ENCODE measurements at places on chromosomes 7 and 10.

- no peak for DNase-seq
These were observed 182.9 kb downstream of the PFKFB3 start for GRCh38 chr10:6385665-6386064.

GRCh38 chr7:13603661-13604060 lies 385.8 kb downstream of the ETV1 start:
- DNase-seq: no peak

- no peak for DNase-seq
These were observed 43.2 kb downstream of the HHEX start for GRCh38 chr10:92732958-92733357.

DNA sequence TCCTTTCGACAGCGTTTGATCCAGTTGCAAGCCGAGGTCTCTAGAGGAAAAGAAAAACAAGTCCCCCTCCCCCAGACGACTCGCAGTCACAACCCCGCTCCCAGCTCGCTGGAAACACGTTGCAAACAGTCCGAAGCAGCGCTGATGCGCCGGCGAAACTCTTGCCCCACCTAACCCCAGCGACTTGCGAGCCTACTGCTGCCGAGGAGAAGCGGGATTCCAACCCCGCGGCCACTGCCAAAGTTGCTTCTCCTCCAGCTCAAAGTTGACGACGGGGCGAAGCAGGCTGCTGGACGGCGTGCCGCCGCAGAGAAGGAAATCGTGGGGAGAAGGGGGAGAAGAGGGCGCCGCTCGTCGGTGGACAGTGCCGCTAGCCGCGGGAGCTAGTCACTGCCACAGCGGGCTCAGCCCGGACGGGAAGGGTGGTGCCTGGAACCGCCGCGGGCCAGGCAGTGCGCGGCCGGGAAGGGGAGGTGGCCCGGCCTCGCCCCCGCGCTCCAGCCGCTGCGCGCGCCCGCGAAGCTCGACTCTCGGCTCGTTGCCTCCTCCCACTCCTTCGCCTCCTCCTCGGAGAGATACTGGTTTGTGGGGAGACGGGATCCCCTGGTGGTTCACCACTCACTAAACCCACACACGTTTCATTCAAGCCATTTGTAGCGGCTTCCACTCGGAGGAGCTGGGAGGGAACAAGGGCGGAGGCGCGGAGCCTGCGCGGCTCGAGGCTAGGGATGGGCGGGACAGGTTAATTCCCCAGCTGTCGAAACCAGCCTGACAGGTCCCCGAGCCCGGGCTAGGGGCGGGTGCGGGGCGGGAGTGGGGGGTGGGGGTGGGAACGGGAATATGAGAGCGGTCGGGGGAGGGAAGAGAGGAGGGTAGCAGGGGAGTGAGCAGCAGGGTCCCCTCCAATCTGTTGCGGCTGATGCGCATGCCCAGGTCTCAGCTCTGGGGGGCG lies at the start of gene GPR37:
TSS of gene GPR37 (minus strand) at position 392 of the 952 bp plus-strand sequence. CDS start 816 bp downstream, outside the sequence.
- peak; percentile 50 for DNase-seq

DNA sequence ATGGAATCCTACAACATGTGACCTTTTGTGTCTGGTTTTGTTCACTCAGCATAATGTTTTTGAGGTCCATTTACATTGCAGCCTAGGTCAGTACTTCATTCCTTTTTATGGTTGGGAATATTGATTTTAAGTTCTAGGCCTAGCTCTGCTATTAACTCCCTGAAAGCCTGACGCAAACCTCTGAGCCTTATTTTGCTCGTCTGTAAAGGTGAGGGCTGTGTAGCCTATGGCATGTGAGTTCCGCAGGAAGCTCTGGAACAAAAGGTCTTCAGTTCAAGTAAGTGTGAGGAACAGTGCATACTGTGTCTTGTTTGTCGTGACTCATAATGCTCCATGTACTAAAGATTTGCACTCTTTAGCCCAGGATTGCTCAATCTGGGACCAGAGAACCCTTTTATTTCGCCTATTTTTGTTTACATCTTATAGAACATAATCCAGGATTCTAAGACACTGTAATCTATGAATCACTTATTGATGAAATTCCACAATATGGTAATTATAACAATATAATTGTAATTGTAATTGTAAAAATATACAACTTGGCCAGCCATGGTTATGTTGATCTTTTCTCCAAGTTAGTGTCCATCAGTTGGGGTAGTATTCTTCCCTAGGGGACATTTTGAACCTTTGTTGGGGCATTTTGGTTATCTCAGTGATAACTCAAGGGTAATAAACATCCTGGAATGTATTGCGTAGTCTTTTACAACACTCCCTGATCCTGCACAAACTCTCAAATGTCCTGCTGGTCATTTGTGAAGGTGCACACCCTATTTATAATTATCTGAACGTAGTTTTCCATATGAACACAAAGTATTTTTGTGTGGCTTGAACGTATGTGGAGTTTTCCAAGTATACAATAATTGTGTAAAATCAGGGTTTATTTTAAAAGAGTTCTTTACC lies 184.7 kb downstream of the VTI1A start:
- no peak for DNase-seq

- no peak for DNase-seq
These were observed 448.9 kb upstream of the ZMIZ1 start for GRCh38 chr10:78619896-78620295.

GRCh38 chr10:113303544-113304146 lies 249.2 kb upstream of the HABP2 start:
- no peak for DNase-seq

- no peak for DNase-seq
These were observed 54.4 kb downstream of the KLHDC10 start for GRCh38 chr7:130124711-130125110.

Data from NCI-H1048 (cell line).